SHP77 treated with DMSO at 0.1 percent for 48 hours (cell line): ENCODE measurements at places on chromosomes 13 and 19.

DNA sequence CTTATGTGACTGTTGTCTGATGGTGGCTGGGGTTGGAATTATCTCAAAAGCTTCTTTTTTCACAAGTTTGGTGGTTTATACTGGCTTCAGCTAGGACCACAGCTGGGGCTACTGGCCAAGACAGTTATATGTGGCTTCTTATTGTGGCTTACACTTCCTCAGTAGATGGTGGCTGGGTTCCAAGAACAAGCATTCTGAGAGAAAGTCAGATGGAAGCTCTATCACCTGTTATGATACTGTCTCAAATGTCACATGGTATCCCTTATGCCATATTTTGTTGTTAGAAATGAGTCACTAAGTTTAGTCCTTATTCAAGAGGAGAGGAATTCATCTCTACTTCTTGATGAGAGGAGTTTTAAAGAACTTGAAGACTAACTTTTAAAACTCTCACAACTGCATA lies 41.6 kb downstream of the NDFIP2 start:
- DNase-seq, result no peak

- no peak for DNase-seq
Measured at GRCh38 chr19:28706693-28707092, 506.3 kb downstream of the UQCRFS1 start.

GRCh38 chr19:50667759-50668231 lies 18.6 kb downstream of the C19orf81 start:
- no peak for DNase-seq

DNA sequence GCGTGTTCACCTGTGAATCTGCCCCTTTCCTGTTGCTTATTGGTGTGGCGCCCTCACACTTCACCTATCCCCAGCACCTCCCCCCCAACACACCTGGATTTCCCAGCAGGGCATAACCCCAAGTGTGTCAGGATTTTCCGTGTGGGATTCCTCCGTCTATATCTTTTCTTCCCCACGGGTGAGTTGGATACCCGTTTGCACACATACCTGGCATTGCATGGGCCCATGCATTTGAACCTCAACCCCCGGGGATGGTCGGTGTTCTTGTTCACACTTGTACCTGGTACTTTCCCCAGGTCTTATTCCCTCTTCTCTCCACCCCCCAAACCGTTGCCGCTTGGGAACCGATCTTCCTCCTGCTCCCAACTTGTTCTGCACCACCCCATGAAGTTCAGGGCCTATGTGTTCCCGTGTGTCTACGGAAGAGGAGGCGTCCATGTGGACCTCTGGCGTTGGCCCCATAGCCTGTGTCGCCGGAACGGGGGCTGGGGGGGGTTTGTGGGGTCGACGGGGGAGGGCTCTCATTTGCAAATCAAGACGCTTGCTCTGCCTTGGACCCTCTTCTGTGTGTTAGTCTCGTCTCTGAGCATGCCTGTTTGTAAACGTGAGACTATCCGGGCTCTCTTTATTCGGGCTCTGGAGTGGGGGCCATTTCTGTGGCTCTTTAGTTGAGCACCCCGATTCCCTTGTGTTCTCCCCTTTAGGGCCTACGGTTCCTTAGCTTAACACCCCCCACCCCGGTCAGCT lies 1.7 kb downstream of the PRR12 start:
- DNase-seq, result no peak

- no peak for DNase-seq
Measured at GRCh38 chr13:70380809-70381208, 272.6 kb upstream of the KLHL1 start.

DNA sequence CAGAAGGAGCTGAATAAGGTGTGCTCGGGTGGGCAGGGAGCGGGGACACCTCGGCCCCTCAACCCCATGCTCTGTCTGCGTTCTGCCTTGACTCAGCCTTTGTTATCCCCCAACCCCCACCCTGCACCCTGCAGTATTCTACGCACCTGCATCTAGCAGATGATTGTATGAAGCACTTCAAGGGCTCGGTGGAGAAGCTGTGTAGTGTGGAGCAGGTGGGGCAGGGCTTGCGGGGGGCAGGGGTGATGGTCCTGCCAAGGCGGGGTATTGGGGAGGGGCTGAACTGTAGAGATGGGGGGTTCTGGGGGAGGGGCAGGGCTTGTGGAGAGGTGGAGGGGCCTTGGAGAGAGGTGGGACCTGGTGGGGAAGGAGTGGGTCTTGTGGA lies 6.1 kb downstream of the STXBP2 start:
- no peak for DNase-seq

DNA sequence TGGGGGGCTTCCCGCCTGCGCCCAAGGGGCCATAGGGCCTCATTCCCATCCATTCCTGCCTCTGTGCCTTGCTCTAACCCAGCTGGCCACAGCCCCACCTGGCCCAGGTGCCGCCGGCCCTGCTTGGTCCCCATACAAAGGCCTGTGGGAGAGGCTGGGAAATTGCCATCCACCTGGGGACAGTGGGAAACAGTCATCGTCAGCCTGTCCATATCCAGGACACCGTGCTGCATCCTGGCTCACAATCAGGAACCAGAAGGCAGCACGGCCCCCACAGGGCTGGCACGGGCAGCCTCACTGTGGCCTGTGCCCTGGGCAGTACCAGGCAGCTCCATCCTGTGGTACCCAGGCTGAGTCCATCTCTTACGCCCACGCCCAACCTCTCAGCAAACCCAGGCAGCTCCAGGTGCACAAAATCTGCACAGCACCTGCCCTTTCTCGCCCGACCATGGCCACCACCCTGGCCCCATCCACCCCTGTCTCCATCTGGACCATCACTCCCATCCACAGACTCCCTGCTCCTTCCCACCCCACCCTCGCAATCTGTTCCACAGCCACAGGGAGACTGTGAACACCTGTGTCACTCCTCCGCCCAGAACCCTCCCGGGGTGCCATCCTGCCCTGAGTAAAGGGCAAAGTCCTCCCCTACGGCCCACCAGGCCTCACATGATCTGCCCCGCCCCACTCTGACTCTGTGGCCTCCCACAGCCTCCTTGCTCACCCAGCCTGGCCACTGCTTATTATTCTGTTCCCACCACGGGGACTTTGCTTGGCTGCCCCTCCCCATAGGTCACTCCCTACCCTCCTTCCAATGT lies 21.1 kb upstream of the FBXO27 start:
- no peak for DNase-seq

DNA sequence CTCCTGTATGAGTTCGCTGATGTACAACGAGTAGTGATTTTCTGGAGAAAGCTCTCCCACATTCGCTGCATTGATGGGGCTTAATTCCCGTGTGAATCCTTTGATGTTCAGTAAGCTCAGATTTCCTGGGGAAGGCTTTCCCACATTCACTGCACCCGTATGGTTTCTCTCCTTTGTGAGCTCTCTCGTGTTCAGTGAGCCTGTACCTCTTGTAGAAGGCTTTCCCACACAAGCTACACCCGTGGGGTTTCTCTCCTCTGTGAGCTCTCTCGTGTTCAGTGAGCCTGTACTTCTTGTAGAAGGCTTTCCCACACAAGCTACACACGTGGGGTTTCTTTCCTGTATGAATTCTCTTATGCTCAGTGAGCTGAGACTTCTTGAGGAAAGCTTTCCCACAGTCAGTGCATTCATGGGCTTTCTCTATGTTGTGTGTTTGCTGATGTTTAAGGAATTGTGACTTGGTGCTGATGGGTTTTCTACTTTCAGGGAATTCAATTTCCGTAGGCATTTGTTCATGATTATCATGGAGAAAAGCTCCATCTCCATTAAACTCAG lies 3.5 kb upstream of the ZNF577 start:
- no peak for DNase-seq

- no peak for DNase-seq
Measured at GRCh38 chr19:6276447-6276846, 3.3 kb downstream of the MLLT1 start.

- no peak for DNase-seq
Measured at GRCh38 chr13:104256701-104257100, 1190.5 kb upstream of the SLC10A2 start.

GRCh38 chr13:91762957-91763356 lies 364.5 kb downstream of the GPC5 start:
- DNase-seq, result no peak

- no peak for DNase-seq
Measured at GRCh38 chr19:40604171-40604646, 3.0 kb downstream of the LTBP4 start.

DNA sequence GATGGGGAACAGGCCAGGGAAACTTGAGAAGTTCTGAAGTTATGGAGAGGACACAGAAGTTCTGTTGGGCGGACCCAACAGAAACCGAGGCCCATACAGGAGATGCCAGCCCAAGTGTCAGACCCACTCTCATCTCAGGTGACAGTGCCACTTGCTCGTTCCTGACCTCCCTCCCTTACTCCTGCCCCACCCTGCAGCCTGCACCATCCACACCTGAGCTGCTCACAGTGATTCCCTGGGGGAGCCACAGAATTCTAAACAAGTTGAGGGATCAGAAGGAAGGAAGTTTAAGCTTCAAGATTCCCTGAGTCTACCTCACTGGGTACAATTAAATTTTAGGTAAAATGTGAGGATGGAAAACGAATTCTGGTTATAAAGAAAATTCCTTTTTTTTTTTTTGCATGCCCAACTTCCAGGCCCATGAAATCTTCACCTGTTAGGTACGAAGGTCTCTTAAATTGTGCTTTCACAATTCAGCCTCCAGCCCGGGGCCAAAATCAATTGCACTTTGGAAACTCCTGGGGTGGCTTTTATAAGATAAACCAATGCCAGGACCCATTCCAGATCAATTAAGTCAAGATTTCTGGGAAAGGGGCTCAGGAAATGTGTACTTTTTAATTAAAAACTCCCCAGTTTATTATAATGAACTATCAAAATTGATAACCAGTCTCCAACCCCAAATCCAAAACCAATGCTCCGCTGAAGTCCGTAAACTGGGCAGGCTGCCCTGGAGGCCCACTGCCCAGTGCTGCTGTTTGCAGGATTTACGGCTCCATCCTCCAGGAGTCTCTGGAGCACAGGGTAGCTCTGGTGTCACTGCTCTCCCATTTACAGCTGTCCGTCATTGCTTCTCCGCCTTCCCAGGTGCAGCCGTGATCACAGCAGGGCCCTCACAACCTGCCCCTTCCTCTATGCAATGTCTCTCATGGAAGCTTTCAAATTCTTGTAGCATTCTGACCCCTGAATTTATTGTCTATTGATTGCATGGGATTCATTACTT lies 643.5 kb downstream of the UQCRFS1 start:
- DNase-seq, result no peak

GRCh38 chr13:95564091-95564490 lies 11.6 kb downstream of the CLDN10 start:
- no peak for DNase-seq

GRCh38 chr13:51665456-51665855 lies 81.2 kb downstream of the WDFY2 start:
- DNase-seq, result no peak

GRCh38 chr13:74104661-74105275 lies 29.4 kb downstream of the KLF12 start:
- no peak for DNase-seq

DNA sequence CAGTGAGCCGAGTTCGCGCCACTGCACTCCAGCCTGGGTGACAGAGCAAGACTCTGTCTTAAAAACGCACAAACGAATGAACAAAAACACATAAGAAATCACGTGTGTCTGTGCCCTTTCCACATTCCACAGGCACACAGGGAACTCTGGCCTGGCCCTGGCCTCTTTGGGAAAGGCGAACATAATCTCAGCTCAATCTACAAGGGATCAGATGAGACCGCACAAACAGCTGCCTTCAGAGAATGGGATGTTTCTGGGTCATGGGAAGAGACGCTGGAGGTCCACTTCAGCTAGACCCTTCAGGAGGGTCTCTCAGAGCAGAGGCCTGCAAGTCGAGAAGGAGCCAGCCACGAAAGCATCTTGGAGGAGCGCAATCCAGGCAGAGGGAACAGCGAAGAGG lies 6.3 kb upstream of the CRTC1 start:
- DNase-seq, result no peak

GRCh38 chr19:6216996-6217751 lies 62.6 kb downstream of the MLLT1 start:
- no peak for DNase-seq

GRCh38 chr13:45511310-45512097 lies 46.8 kb downstream of the COG3 start:
- no peak for DNase-seq

- no peak for DNase-seq
Measured at GRCh38 chr13:61685682-61686012, 270.0 kb upstream of the PCDH20 start.

DNA sequence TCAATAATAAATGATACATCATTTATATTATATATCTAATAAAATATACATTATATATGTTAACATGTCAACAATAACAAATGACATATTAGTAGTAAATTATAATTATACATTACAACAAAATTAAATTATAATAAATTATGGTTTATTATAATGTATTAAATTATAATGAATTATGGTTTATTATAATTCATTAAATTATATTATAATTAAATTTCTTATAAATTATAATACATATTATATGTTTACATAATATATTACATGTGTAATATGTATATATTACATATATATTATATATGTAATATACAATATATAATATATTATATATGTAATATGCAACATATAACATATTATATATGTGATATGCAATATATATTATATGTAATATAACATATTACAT lies 20.5 kb downstream of the C3 start:
- no peak for DNase-seq
